Stimulated activated CD4-positive, alpha-beta T cell treated with anti-CD3 and anti-CD28 coated beads, TNF-alpha, amount 100 ng/mL, for 24 hours (primary cell): ENCODE measurements at places on chromosomes 4 and X.

DNA sequence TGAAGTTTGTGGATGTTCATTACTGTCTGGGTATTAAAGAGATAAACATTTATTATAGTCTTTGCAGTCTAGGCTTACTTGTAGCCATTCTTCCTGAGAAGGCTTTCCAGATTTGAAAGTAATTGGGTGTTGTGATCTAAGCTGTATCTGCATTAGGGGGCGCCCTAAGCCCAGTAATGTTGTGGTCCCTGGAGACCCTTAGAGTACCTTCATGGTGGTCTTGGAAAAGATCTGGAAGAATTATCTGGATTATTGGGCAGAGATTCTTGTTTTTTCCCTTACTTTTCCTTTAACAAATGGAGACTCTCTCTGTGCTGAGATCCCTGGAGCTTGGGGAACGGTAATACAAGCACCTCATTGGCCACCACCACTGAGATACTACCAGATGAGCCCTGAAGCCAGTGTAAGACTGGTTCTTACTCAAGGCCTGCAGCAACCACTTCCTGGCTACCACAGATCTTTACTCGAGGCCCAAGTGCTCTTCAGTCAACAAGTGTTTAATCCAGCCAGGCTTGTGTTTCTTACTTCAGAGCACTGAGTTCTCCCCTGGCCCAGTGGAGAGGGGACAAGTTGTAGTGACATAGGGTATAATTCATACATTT is 63.1 kb downstream of the RTL3 start:
- no peak for DNase-seq

- DNase-seq: no peak
These were observed 38.6 kb downstream of the PHOX2B start for GRCh38 chr4:41709844-41710481.

DNA sequence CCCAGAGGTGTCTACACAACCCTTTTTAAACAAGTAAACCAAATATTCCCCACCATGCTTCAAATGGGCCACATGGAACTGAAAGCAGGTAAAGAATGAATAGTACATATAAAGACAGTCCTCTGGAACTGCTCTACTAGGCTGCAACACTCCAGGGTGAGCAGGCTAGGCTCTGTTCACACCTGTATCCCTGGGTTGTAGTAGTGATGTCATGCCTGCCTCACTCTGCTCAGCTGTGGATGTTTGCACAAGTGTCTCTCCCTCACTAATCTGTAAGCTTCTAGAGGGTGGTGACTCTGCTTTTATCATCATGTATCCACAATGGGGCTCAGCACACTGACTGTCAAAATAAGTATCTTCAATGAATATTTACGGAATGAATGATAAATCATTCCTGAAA is 20.4 kb downstream of the LEF1 start:
- no peak for DNase-seq

GRCh38 chr4:179803857-179804256 is 2361.6 kb upstream of the AGA start:
- DNase-seq: no peak

- no peak for DNase-seq
These were observed 6.2 kb downstream of the MBNL3 start for GRCh38 chrX:132482632-132483031.

DNA sequence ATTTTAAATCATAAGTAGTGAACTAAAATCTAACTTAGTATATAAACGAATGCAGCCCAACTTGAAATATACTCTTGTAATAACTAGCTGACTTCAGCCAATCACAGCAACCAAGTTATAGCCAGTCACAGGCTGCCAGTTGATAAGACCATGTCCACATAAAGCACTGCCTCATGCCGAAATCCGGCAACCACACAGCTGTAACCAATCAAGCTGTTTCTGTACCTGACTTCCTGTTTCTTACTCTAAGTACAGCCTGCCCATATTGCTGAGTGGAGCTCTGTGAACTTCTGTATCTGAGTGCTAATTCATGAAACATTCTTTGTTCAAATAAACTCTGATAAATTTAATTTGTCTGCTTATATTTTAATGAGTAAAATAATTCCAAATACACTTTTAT is 805.3 kb upstream of the EPHA5 start:
- no peak for DNase-seq
